ENCODE measurements at places on chromosomes 4 and X.

DNA sequence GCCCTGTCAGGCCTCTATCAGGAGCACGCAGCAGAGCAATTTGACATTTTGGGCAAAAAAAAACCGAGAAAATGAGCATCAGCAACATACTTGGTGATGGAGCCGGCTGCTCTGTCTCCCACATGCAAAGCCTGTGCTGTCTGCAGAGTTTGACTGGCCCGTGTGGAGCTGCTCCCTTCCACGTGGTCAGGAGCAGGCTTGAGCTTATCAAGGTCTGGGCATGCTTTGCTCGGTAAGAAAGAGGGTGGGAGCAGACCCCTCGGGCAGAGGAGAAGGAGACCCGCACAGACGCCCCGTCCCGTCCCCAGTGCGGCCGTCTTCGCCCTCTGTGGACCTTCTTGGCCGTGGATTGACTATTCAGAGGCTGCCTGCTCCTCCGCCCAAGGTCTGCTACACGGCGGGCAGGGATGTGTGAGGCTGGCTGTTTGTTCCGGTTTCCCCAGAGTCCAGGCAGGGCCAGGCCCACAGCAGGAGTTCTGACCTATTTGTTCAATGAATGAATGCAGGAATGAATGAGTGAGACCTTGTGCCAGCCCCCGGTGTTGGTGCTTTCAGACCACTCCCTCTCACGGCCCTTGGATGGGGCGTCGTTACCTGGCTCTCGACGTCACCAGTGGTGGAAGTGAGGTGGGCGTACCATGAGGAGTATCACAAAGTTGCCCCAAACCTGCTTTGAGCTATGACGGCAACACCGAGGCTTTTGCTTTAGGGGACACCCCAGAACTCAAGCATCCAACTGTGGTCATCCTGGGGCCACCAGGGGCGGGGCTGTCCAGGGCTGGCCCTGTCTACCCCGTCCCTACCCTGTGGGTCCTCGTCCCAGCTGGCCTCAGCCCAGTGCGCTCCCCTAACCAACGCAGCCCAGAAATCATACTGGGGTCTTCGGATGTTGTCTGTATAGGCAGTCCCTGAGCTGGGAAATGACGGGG, 54.7 kb upstream of the ADRA2C start:
- no peak for DNase-seq

GRCh38 chrX:152647978-152648377, 10.3 kb downstream of the GABRQ start:
- no peak for DNase-seq

DNA sequence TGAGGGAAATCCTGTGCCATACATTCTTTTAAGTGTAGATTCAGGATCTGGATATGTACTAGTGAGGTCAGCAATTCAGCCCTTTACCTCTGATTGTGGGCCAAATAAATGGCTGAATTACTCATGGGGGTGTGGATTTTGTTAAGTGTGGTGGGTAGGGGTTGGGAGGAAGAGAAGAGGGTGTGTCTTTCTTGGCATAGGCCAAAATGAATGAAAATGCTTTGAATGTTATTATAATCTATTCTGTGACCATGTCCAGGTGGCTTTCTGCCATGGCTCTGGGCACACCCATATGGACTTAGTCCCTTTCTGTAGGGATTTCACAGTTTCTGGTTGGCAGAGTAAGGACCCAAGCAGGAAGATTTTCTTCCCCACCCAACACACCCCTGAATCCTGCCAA, 244.3 kb downstream of the CBR4 start:
- no peak for DNase-seq

DNA sequence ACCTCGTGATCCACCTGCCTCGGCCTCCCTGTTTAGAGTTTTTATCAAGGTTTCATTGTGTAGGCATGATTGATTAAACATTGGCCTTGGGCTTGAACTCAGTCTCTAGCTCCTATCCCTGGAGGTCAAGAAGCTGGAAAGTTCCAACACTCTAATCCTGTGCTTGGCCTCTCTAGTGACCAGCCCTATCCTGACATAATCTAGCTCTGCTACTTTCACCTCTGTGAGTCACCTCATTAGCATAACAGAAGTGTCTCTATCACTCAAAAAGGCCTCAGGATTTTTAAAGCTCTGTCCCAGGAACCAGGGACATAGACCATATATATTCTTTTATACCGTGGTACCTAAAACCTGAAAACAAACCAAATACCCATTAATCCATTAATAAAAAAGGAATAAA, 377.5 kb downstream of the CENPC start:
- no peak for DNase-seq

DNA sequence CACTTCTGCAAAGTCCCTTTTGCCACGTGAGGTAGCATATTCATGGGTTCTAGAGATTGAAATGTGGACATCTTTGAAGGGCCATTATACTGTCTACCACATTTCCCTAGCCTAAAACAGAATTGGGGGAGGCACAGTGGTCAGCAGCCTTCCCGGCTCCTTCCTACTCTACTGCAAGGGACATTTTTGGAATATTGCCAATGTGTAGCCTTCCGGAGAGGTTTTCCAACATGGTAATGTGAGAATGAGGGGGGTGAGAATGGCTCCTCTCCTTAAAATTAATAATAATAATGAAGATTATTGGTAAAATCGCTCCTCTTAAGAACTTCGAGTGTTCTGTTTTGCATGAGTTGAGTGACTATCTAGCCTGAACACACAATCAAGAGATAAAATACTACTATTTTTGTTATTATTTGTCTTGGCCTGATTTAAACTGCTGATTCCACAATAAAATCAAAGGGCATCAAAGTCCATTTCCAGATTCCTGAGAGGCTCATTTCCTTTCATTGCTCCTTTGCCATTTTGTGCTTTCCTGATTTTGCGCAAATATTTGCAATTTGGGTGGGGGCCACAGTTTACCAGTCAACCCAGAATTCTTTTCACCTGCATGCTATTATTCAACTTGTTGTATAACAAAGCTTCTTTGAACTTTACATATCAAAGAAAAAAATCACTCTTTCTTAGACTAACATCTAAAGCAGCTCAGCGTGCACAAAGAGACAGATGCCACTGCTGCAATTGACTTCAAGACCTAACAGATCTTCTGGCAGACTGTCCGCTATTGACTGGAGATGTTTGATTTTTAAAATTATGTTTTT, 27.0 kb upstream of the TSPAN5 start:
- no peak for DNase-seq

GRCh38 chrX:120677004-120677652, 47.3 kb upstream of the C1GALT1C1 start:
- DNase-seq = no peak

- DNase-seq = no peak
Measured at GRCh38 chr4:34893382-34893781, 1350.9 kb downstream of the ARAP2 start.

- no peak for DNase-seq
Measured at GRCh38 chr4:38669208-38669607, 5.2 kb downstream of the KLF3 start.

- DNase-seq = no peak
Measured at GRCh38 chr4:152029631-152030030, 268.8 kb upstream of the GATB start.

DNA sequence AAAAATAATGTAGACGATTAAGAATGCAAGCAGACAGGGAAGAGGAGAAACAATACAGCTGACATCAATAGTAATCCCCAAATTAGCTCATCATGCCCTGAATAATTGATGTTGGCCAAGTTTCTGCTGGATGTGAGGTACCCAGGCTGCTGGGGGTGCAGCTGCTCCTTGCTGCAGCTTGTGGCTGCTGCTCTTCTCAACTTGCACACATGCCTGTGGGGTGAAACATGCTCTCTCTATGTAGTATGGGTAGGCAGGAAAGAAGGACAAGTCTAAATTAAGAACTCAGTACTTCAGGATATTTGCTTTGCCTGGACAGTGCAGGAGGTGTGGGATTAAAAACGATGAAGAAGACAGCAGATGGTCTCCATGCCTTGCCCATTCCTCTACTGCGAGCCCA, 16.7 kb downstream of the EDA2R start:
- DNase-seq = no peak

GRCh38 chrX:47168495-47169073, 23.6 kb downstream of the RBM10 start:
- DNase-seq = no peak

DNA sequence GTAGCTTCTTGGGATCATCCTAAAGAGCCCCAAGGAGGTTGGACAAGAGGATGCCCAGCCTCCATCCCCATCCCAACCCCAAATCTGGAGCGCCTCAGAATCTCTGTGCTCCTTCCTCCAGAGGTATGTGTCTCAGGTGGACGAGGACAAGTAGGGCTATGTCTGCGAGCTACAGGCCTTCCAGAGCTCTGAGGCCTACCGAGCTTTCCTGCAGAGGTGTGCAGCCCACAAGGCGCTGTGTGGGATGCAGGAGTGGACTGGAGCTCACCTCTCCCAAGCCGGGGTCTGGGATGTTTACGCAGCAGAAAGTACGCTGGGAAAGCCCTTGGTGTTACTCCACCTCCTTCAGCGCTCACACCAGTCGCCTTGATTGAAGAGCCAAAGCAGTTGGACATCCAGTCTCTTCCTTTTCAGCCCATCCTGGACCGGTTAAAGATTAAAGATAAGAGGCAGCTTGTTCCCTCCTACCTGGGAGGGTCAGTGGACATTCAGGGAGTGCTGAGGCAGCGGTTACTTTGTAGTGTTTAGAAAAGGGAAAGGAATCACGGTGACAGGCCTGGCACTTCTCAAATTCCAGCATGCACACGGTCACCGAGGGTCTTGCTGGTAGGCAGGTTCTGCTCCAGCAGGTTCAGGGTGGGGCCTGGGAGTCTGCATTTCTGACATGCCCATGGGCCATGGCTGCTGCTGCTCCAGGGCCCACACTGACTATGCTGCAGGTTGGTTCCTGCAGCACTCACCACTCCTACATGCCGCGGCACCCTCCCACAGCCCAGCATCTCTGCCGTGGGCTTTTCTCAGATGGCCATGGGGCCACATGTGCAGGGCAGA, 29.5 kb upstream of the JAKMIP1 start:
- DNase-seq = no peak

GRCh38 chr4:141339966-141340365, 119.3 kb downstream of the ZNF330 start:
- DNase-seq = no peak

GRCh38 chr4:11720292-11720691, 291.6 kb upstream of the HS3ST1 start:
- no peak for DNase-seq

- DNase-seq = no peak
Measured at GRCh38 chrX:77014377-77015372, 432.5 kb upstream of the FGF16 start.

DNA sequence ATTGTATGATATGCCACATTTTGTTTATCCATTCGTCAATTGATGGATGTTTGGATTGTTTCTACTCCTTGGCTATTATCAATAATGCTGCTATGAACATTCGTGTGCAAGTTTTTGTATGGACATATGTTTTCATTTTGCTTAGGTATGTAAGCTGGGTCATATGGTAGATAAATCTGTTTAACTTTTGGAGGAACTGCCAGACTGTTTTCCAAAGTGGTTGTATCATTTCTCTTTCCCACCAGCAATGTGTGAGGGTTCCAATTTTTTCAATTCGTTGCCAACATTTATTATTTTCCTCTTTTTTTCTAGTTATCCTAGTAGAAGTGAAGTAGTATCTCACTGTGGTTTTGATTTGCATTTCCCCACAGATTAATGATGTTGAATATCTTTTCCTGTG, 71.8 kb downstream of the DIAPH2 start:
- DNase-seq = no peak

DNA sequence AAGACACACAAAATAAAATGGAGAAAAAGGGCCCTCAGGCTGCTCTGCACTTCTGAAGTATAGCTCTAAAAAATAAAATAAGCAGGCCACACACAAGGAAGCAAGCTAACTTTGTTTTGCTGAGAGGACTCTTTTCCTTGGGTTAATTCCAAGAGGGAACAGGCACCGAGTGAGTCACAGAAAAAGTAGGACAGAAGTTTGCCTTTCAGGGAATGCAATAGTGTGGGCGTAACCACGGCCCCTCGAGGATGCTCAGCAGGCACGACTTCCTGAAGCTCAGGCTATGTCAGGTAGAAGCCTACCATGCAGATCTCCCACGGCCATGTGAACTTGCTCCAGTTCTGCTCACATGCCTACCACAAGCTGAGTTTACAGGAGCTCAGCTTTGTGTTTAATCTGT, 22.1 kb downstream of the PPP1R2C start:
- peak; percentile 31 for DNase-seq

- DNase-seq = no peak
Measured at GRCh38 chrX:117628381-117628780, 488.2 kb downstream of the KLHL13 start.

GRCh38 chr4:101331017-101331416, 16.3 kb downstream of the PPP3CA start:
- DNase-seq = no peak

GRCh38 chr4:115433491-115433890, 320.1 kb upstream of the NDST4 start:
- DNase-seq = no peak

GRCh38 chr4:37138789-37139188, 105.8 kb upstream of the NWD2 start:
- no peak for DNase-seq

DNA sequence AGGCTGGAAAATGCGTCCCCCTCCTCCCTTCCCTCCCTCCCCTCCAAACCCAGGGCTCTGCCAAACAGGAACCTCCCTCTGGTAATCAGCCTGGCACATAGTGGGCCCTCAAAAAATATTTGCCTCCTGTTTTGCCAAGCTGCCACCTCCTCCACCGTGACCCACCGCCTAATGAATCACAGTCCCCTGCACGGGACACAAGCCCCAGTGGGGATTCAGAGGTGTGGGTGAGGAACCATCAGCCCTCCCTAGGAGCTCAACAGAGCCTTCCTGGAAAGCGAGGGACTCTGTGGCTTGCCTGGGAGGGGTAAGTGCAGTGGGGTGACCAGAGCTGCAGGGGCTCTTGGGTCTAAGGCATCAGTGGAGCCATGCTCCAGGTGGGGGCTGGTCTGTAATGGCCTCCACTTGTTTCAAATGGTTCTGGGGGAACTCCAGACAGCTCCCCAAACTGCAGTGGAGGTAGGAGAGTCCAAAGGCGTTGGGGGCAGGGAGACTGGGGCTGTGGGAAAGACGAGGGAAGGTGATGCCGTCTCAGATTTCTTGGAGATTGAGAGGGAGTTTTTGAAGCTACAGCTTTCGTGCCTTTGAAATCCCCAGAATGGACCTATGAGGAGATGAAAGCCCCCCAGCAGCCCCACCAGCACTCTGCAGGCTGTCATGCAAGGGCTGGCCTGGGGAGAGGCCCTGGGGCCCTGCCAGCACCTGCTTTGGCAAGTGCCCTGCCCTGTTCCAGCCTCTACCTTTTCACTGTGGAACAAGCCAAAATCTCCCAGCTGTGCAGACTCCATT, 1.0 kb upstream of the PPP2R2C start:
- DNase-seq = no peak

- DNase-seq = peak; percentile 23
Measured at GRCh38 chr4:87150498-87151261, 69.7 kb downstream of the KLHL8 start.

DNA sequence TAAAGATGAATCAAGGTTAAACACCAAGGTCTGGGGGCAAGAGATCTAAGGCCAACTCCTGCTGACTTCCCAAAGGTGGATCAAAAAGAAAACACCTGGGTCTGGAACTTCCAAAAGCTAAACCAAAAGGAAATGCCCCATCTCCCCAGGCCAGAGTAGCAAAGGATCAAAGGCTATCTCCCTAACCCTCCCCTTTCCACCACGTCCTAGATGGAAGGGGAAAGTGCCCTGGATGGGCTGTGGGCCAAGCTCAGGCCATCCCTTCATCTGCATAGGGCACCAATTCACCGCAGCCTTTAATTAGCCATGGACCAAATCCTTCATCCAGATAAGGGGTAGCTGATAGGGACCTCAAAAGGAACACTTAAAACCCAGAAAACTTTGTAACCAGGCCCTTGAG, 100.2 kb downstream of the WDFY3 start:
- DNase-seq = no peak

- DNase-seq = no peak
Measured at GRCh38 chr4:61507091-61507490, 307.0 kb downstream of the ADGRL3 start.

GRCh38 chrX:12614266-12614665, 176.9 kb upstream of the PRPS2 start:
- no peak for DNase-seq
